ENCODE measurements at places on chromosomes 7 and 10.

GRCh38 chr7:25696571-25696970 is 455.4 kb upstream of the NFE2L3 start:
- DNase-seq: no peak

- no peak for DNase-seq
These were observed 1.6 kb downstream of the PDGFA start for GRCh38 chr7:517774-518629.

DNA sequence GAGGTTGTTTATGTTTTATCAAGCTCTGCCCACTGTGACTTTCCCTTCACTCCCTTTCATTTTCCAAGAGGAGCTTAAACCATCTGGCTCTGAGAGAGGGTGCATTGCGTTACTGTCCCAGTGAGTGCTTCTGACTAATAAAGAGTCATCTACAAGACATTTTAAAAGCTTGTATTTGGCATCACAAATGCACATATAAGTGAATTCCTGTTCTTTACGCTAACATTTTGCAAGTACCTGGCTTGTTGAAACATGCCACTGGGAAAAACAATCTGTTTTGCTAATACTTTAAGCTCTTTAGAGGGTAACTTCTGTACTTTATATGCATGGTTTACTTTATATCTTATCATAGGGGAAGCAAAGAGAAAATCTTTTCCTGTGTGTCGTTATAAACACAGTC is 534.6 kb upstream of the POM121L12 start:
- no peak for DNase-seq

- no peak for DNase-seq
These were observed 320.9 kb upstream of the NPSR1 start for GRCh38 chr7:34337163-34337562.

- no peak for DNase-seq
These were observed 62.2 kb downstream of the ARMH3 start for GRCh38 chr10:101993651-101994200.

- DNase-seq: peak; percentile 0
These were observed 225.2 kb upstream of the PRSS58 start for GRCh38 chr7:142482891-142483658.

DNA sequence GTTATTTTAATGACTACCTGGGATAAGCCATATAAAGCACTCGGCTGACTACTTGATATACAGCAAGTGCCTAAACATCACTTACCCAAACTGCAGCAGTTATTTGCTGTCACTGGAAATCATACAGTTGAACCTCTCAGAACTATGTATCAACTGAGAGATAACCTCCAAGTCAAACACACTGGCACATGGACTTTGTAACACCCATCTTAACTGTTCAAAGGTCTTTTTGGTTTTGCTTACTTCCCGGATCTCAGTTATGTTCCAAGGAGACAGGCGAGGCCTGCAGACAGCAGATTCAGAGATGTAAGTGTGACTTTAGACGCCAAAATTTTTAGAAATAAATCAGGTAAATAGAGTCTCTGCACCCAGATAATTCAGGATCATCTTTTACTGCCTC is 34.6 kb upstream of the DAGLB start:
- DNase-seq: no peak

DNA sequence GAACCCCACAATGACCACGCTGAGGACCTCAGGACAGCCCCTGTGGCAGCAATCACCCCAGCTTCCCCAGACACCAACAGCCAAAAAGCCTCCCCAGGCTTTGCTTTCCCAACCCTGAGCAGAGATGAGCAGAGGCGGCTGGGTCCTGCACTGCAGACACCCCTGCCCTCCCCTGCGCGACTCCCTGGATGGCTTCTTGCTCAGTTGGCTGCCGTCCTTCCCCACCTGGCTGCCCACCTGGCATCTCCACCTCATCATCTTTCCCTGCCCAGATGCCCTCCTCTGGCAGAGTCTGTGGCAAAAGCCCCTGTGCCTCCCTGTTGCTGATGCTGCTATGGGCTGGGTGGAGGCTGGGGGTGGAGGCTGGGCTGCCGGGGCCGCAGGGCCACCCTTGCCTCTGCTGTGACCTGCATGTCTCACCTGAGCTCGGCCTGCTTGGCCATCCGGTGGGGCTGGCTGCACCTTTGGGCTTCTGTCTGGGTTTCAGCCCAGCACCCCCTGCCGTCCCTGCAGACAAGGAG is 567.7 kb downstream of the TCERG1L start:
- DNase-seq: no peak

- no peak for DNase-seq
These were observed 19.5 kb downstream of the EN2 start for GRCh38 chr7:155477476-155477875.

- no peak for DNase-seq
These were observed 816.7 kb upstream of the PHF14 start for GRCh38 chr7:10156972-10157371.

GRCh38 chr7:13651167-13651566 is 338.3 kb downstream of the ETV1 start:
- no peak for DNase-seq

GRCh38 chr10:78419481-78420265 is 386.0 kb downstream of the RPS24 start:
- no peak for DNase-seq

DNA sequence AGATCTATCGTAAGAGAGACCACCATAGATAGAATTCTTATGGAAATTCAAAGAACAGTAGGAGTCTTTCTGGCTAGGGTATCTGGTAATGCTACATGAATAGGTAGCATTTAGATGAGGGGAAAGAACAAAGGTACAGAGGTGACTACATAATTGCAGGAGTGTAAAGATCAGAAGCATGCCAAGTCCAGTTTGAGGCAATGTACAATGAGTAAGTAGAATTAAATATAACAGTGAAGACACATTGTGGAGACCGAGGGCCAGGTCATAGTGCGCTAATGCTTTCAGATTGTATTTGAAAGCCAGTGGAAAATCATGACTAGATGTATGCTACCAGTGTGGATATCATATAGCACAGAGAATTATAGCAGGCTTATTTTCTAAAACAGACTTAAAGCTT is 1611.6 kb upstream of the LRRTM3 start:
- no peak for DNase-seq

DNA sequence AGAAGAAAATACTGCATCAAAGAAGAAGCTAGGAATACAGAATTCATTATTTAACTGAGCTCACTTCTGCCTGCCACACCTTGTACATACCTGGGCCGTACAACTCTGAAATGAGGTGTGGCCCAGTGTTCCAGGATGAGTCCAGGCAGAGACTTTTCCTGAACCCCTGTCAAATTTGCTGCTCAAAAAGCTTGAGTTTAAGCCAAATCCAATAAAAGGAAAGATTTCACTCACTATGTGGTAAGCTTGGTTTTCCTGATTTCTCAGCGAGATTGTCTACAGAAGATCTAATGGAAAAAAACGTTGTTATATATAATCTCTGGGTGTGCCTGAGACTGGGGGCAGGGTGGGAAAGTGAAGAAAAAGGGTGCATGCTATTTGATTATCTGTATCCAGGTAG is 72.1 kb upstream of the EGFR start:
- DNase-seq: no peak

GRCh38 chr7:139855498-139856270 is 26.6 kb downstream of the TBXAS1 start:
- no peak for DNase-seq

DNA sequence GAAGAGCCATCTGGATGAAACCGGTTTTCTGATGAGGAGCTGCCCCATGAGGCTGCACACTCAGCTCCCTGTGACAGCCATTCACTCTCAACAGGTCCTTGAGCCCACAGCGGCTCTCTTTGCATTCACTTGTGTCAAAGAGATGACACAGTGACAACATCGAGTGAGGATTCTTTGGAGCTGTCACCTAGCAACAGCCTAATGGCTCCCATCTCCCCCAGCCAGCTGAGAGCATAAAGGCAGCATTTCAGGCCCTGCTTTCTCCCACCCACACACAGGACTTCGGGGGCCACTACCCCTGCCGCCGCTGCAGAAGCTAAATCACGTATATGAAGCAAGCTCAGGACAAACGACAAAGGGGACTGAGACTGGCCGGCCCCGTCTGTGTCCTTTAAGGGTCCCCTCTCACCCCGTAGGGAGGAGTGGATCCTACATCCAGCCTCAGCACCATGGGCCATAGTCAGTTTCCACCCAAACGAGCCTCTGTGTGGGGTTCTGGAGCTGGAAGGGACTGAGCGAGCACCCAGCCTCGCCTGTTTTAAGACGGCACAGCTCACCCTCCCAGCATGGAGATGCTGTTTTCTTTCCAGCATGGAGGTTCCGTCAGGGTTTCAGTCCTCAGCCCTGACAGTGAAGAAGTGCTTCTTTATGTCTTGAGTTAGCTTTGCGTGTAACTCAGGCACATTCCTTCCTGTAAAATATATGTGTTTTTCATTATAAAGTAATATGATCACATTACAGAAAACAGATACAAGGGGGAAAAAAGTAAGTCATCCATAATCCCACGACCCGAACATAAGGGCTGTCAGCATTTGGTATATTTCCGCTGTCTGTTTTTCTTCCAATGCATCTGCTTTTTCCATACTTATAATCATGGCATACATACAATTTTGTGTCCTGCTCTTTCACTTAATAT is 4.9 kb downstream of the CPA4 start:
- DNase-seq: no peak

GRCh38 chr10:109475711-109476421 is 447.4 kb downstream of the XPNPEP1 start:
- DNase-seq: no peak

GRCh38 chr7:102000123-102000522 is 182.7 kb downstream of the CUX1 start:
- DNase-seq: no peak

- no peak for DNase-seq
These were observed 435.6 kb upstream of the NFE2L3 start for GRCh38 chr7:25716421-25716820.

GRCh38 chr7:52956379-52956915 is 79.0 kb upstream of the POM121L12 start:
- no peak for DNase-seq

DNA sequence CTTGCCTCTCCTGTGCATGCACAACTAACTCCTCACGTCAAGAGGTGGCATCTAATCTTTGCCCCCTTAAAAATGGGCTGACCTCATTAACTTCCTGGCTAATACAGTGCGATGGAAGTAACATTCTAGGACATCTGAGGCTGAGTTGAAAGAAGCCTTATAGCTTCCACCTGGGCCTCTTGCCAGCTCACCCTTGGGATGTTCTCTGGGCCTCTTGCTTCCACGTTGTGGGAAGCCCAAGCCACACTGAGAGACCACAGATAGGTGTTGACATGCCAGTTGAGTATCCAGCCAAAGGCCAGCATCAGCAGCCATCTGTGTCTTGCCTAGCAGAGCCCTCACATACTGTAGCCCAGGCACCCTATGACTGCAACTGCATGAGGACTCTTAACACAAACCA is 60.8 kb upstream of the GDF10 start:
- no peak for DNase-seq

GRCh38 chr7:147659036-147659995 is 931.2 kb upstream of the C7orf33 start:
- no peak for DNase-seq

DNA sequence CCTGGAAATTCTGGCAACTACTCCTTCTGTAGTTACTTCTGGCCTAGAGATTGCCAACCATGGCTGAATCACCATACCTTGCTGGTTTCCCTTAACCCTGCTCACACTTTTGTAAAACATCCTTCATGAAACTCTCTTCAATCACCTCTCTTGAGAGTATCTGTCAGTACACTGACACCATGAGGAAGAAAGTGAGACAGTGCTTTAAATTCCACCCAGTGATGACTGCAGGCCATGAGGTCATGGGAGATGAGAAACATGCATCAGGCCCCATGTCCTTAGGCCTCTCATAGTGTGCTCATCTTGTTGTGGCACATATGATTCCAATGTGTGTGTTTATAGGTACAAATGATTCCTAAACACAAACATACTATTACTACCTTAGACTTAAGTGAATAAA is 24.6 kb upstream of the NAMPT start:
- no peak for DNase-seq

DNA sequence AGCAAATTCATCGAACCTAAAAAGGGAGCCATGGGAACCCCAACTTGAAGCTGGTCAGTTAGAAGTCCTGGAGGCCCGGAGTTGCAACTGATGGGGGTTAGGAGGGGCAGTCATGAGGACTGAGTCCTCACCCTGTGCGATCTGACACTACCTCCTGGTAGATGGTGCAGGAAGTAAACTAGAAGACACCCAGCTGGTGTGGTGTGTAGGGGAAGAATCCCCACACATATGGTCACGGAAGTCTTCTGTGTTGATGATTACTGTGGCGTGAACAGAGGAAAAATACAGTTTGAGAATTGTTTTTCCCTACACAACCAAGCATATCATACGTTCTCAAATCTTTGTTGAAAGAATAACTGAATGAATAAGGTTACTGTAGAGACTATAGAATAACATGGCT is 164.6 kb upstream of the KCTD7 start:
- no peak for DNase-seq
